ENCODE measurements at places on chromosomes 2 and 18.

GRCh38 chr2:24930768-24931167, 10.7 kb upstream of the ADCY3 start:
- DNase-seq: no peak

DNA sequence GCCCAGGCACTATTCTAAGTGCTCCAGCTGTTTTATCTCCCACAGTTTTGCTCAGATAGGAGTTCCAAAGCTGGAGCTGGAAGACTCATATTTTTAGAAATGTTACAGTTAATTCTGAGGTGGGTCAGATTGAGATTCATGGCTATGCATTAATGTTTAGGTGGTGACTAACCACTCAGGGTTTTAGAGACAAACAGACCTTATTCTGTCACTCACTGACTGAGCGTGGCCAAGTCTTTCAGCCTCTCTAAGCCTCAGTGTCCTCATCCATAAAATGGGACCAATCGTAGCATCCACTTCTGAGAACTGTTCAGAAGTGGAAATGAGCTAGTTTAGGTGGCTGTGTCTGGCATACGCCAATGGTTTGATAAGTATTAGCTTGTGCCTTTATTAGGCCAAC, 4.3 kb upstream of the CASP8 start:
- DNase-seq: no peak

- DNase-seq: no peak
Observed at GRCh38 chr2:176583607-176584006, 314.4 kb downstream of the MTX2 start.

GRCh38 chr2:9234680-9235146, 28.1 kb downstream of the ASAP2 start:
- DNase-seq: no peak

DNA sequence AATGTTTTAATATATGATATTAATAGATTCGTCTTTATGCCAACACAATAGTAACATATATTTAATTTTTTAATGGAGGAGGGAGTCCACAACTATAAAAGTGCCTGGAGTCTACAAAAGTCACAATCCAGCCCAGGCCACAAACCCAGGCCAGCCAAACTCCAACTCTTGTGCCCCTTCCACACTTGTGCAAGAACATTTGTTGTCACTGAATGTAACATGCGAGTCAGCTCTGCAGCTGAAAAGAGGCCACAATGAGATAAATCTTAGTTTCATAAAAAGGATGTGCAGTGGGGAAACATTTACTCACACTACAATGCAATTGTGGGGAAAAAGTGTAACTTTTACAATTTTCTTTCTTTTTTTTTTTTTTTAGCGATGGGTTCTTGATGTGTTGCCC, 110.8 kb downstream of the MCFD2 start:
- no peak for DNase-seq
